HFFc6 (cell line): ENCODE measurements at places on chromosomes 6 and 20. TPM values are rescaled to one million over a fixed set of nuclear protein-coding genes. Genes with fewer than 3 reads are reported as not detected.

- H3K27me3 ChIP-seq = no peaks in the 10 kb centered on the region; the same call in 1 of the 2 replicates
- DNase-seq = no peak
- H3K36me3 ChIP-seq = peaks cover 14% of the 10 kb centered on the region; the same call in 1 of the 2 replicates
- H3K4me1 ChIP-seq = no peaks in the 10 kb centered on the region
- no peak overlapping the region for H3K27ac ChIP-seq
These were observed 17.6 kb downstream of the GHRH start for GRCh38 chr20:37243937-37244571.

DNA sequence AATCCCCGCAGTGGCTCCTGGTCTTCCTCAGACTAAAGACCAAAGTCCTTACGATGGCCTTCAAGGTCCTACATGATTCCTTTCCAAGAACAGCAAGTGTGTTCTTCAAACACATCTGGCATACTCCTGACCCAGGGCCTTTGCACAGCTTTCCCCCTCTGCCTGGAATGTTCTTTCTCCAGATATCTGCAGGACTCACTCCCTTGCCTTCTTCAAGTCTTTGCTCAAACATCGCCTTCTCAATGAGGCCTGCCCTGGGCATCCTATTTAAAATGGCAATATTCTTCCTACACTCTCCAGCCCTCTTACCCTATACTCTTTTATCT, 30.2 kb downstream of the VEGFA start:
- peaks cover 30% of the 10 kb centered on the region for H3K4me1 ChIP-seq
- H3K36me3 ChIP-seq = no peaks in the 10 kb centered on the region
- H3K27me3 ChIP-seq = no peaks in the 10 kb centered on the region; the same call in 1 of the 2 replicates
- H3K4me3 ChIP-seq = no peak overlapping the region

The SLC25A27 gene
- total RNA-seq = 0.32 to 0.57 TPM in 2 of 3 replicates, not detected in the other

DNA sequence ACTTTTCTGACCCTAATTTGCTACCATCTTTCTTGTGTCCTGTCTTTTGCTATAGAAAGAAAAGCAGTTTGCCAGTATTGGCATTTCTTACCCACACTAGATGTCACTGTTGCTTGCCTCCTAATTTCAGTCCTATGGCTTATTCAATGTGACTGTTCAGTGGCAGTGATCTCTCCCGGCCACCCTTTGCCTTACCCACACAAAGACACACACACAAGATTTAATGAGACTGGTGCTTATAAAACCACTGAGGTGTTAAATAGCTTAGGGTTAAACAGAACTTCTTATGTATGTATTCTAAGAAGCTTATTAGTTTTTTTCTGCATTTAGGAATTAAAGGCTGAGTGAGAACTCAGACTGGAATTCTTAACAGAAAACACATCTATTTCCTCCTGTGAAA, 233.6 kb upstream of the ASCC3 start:
- peaks cover 8% of the 10 kb centered on the region for H3K4me1 ChIP-seq
- H3K36me3 ChIP-seq = no peaks in the 10 kb centered on the region
- no peaks in the 10 kb centered on the region for H3K27me3 ChIP-seq
- no peak overlapping the region for H3K4me3 ChIP-seq

DNA sequence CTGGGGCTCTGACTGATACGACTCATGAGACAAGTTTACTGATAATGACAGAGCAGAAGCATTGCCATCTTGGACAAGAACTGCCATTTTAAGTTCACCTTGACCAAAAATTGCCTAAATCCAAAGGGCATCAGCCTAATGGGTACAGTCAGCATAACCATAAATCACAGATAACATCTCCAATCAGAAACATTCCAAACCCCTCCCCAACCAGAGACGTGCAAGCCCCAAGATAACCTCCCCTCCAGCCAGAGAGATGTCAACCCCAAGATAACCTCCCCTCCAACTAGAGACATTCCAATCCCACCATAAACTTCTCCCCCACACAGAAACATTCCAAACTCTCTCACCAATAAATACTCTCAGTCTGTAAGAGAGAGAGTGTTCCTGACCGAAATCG, 10.5 kb downstream of the GPLD1 start:
- peaks cover 5% of the 10 kb centered on the region for H3K27me3 ChIP-seq
- H3K36me3 ChIP-seq = no peaks in the 10 kb centered on the region
- no peak overlapping the region for H3K4me3 ChIP-seq
- H3K4me1 ChIP-seq = peaks cover 6% of the 10 kb centered on the region; the same call in 1 of the 2 replicates
